ENCODE measurements at places on chromosomes 12 and 14.

DNA sequence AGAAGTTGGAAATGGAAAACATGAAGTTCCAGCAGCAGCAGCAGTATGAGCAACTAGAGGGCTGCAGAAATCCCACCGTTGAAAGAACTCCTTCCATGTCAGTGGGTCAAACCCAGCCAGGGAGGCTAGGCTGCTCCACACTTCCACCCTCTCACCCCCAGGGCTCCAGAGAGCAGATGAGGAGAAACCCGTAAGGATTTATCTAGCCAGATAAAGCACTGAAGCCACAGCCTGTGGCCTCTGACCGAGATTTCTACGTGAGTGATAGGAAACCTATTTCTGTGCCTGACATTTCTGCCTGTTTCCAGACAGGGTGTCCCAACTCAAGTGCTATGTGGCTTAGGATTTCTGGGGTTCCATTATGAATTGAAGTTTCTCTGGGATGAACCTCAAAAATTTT is 100.0 kb upstream of the EEA1 start:
- no peak for DNase-seq

DNA sequence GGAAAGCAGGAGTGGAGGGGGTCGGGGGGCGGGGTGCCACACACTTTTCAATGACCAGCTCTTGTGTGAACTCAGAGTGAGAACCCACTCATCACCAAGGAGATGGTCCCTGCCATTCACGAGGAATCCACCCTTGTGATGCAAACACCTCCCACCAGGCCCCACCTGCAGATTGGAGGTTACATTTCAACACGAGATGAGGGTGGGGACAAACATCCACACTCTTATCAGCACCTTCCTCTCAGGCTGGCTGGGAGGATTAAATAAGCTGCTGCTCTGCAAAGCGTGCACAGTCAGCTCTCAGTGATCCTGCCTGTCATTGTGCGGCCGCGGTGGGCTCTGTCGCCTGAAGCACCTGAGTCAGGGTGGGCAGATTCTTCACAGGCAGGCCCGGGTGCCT is 39.7 kb downstream of the AACS start:
- no peak for DNase-seq

DNA sequence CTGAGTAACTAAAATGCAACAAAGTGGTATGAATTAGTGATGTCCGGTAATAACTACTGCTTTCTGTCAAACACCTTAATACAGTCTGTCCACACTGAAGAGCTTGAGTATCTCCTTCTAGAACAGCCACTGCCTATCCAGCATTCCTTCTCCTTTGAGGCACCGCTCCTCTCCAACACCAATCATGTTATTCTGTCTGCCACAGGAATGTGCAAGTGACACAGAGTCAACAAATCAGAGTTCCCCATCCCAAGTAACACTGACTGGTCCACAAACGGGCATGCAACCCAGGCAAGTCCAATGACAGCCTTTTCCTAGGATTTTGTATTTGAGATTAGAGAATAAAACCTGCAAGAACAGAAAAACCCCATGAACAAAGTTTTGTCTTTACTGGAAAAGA is 3.8 kb downstream of the GXYLT1 start:
- DNase-seq: no peak

GRCh38 chr14:51228890-51229289 is 11.2 kb upstream of the TMX1 start:
- DNase-seq: no peak

GRCh38 chr14:65333943-65334687 is 78.4 kb upstream of the FUT8 start:
- no peak for DNase-seq

GRCh38 chr12:86148071-86148470 is 108.1 kb downstream of the MGAT4C start:
- no peak for DNase-seq

DNA sequence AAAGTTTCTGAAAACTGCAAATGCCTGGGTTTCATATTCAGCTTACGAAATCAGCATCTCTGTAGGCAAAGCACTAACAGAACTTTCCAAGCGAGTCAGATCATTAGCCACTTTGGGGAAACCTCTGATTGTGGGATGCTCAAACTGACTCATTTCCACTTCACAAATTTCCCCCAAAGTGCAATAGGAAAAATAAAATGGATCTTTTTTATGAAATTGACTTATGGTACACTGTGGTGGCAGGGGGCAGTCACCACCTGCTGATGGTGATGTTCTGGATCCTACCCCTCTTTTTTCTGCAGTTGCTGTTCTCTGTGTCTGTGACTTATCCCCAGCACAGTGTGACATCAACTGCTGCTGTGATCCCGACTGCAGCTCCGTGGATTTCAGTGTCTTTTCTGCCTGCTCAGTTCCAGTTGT is 5.6 kb downstream of the TCTN1 start:
- DNase-seq: no peak

GRCh38 chr12:119681111-119681510 is 13.2 kb downstream of the PRKAB1 start:
- DNase-seq: no peak

- DNase-seq: no peak
Measured at GRCh38 chr14:103995876-103996275, 53.5 kb upstream of the RD3L start.

- no peak for DNase-seq
Measured at GRCh38 chr14:101098641-101099040, 195.1 kb upstream of the RTL1 start.

GRCh38 chr12:117049295-117049694 is 49.9 kb downstream of the TESC start:
- no peak for DNase-seq

- no peak for DNase-seq
Measured at GRCh38 chr14:64709126-64709525, 4.9 kb downstream of the PLEKHG3 start.
